ENCODE measurements at places on chromosomes 1 and 21.

- DNase-seq = no peak
These were observed 853 bp upstream of the DOP1B start for GRCh38 chr21:36155603-36156338.

DNA sequence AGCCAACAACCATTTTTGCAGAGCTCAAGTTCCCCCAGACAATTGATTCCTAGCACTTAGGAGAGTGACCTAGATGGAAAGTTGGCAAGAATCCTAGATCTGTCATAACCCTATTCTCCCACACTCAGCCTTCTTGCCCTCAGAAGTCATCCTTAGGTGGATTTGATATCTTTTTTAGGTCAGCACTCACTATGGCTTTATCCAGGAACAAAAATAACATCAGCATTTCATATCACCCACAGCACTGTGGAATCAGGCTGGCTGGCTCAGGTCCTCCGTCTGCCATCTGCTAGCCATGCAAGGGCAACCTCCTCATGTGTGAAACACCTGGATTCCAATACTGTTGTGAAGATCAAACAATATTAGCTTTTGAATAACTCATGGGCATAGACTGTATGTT lies 6.0 kb downstream of the DPT start:
- DNase-seq = no peak

DNA sequence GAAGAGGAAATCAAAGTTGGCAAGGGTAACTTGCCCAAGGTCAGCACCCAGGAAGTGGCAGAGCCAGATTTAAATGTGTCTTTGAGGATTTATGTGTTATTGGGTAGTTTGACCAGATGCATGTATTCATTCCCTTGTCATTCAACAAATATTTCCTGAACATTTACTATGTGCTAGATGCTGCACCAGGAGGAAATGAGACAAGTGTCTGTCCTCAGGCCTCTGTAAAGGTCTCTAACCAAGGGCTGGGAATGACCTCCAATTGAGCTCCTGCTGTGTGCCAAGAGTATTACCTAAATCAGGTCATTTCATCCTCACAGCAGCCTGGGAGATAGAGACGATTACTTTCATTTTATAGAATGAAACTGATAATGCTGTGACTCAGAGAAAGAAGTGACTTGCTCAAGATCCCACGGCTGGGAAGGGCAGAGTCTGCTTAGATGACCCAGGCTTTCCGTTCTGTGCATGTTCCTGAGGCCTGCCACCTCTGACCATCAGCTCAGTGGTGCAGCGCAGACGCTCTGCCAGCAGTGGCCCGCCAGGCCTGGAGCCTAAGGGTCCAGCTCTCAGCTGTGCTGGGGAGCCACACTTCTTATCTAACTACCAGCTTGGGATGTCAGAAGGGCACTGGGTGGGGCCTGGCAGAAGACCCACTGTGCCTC lies 3.5 kb upstream of the TTC22 start:
- DNase-seq = no peak

GRCh38 chr1:54996359-54996868 lies 2.3 kb upstream of the BSND start:
- DNase-seq = no peak

GRCh38 chr1:6396998-6397397 lies 3.4 kb upstream of the ACOT7 start:
- no peak for DNase-seq

DNA sequence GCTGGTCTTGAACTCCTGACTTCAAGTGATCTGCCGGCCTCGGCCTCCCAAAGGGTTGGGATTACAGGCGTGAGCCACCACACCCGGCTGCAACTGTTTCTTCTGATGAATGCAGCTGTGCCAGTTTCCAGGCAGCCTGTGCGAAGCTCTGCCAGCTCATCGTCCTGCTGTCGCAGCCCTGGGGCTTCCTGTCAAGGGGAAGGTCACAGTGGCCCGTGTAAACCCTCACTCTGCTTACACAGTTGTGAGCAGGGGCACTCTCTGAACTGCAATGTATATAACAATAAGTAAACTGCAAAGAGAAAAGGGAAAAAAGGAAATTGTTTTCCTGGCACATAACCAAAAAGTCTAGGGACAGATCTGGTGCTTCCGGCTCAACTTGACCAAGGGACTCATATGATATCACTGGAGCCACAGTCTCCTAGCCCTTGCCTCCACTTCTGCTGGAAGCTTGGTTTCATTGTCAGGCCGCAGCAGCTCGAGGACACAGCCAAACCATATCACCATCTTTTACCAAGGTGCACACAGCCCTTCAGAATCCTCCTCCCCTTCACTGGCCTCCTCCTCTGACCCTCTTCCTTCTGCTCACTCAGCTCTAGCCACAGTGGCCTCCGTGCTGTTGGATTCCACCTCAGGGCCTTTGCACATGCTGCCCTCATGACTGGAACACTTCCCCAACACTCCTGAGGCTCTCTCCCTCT lies 22.8 kb upstream of the LBR start:
- DNase-seq = no peak
